ENCODE measurements at places on chromosomes 6 and 20.

DNA sequence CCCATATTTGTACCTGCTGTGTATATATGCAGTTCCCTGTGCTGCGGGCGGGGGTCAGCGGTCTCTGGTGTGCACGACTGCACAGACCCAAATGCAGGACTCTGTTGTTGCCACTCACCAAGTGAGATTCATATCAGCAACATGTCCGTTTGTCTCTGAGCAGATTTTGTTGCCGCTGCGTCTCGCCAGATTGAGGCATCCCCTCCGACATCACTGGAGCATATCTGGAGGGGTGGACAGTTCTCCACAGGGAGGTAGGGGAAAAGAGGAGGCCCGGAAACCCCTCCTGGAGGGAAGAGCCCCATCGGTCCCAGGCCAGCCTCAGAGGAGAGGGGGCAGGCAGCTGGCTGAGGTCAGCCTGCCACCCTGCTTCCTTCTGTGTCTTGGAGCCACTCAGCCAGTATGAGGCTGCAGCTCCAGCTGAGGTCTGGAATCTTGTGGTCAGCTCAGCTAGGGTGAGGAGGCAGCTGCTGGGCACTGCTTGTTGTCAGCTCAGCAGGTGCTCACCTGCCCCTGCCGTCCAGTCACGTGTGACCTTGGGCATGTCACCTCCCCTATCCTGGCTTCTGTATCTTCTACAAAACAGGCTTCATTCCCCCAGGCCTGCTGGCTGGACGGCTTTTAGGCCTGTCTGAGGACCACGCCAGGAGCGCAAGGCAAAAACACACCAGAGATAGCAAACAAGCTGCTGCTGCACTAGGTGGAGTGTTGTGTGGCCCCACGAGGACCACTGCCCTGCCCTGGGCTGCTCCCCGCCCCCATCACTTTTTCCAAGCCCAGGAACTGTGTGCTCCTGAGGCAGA is 47.1 kb downstream of the HNF4A start:
- no peak overlapping the region for H3K4me3 ChIP-seq
- no peak overlapping the region for H3K27ac ChIP-seq
- peaks cover 31% of the 10 kb centered on the region for H3K27me3 ChIP-seq
- DNase-seq = no peak

DNA sequence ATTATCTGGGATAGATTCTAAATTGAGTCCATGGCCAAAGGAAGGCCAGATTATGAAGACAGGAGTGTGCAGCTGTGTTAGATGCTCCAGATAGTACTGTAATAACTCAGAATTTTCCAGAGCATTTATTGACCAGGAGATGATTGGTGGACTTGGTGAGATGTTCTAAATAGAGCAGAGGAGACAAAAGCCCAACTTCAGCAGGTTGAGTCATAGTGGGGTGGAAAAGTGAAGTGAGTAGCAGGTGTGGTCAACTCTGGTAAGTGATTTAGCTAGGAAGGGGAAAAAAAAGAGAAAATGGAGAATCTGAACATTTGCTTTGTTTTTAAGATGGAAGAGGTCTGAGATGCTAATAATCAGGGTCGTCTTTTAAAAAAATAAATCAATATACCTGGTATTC is 227.4 kb downstream of the TMEM200A start:
- no peak overlapping the region for H3K27ac ChIP-seq
- peaks cover 6% of the 10 kb centered on the region for H3K36me3 ChIP-seq
- peak; percentile 21 for DNase-seq
- H3K4me1 ChIP-seq = peaks cover 26% of the 10 kb centered on the region
- H3K4me3 ChIP-seq = no peak overlapping the region

DNA sequence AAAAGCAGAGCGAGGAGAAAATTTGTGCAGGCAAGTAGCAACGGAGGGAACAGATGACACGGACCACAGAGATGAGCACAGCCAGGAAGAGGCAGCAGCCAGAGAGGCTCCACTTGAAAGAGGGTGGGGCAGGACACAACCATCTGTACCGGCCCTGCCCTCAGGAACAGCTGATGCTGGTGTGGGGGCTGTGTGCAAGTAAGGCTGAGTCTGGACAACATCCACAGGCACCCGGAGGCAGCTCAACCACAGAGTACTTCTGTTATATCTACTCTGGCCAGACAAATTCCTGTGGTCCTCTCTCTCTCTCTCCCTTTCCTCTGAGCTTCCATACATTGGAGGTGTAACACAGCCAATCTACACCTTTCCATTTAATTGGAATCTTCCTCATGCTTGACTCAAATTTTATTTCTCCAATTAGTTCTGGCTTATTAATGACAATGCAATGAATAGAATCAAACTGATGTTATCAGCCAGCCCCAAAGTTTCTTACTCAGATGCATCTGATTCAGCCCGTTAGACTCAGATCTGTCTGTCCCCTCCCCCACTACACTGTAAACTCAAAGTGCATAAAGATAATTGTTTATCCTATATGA is 24.9 kb downstream of the KIF13A start:
- no peak for DNase-seq
- peaks cover 6% of the 10 kb centered on the region for H3K27me3 ChIP-seq
- H3K36me3 ChIP-seq = no peaks in the 10 kb centered on the region
- peaks cover 2% of the 10 kb centered on the region for H3K4me1 ChIP-seq

- H3K4me1 ChIP-seq = no peaks in the 10 kb centered on the region
- no peaks in the 10 kb centered on the region for H3K36me3 ChIP-seq
- DNase-seq = no peak
- no peaks in the 10 kb centered on the region for H3K27me3 ChIP-seq
- H3K27ac ChIP-seq = no peak overlapping the region
- H3K4me3 ChIP-seq = no peak overlapping the region
Measured at GRCh38 chr20:10920396-10920795, 246.6 kb upstream of the JAG1 start.

DNA sequence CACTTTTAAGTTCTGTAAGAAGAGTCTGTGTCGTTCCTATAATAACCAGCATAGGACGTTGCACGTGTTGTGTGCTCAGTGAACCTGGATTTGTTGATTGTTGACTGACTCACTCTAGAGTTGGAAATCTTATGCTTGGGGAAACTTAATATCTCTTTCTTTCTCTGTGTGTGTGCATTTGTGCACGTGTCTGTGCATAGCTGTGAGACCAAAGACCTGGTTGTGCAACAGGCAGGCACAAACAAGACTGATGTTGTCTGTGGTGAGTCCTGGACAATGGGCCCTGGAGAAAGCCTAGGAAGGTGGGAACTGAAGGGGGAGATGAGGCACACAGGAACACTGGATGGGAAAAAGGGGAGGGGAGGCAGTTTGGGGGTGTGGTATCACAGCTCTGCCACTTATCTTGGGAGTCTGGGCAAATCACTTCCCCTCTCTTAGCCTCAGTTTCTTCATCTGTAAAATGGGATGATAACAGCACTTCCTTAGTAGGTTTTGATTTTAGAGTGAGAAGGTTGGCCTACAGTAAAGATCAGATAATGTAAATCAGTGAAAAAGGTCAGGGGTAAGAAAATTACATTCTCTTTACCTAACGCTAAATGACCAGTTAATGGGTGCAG is 8.4 kb downstream of the CD40 start:
- peaks cover 54% of the 10 kb centered on the region for H3K36me3 ChIP-seq
- H3K4me1 ChIP-seq = peaks cover 73% of the 10 kb centered on the region
- no peaks in the 10 kb centered on the region for H3K27me3 ChIP-seq
- peak overlapping the region; percentile 38 for H3K27ac ChIP-seq

GRCh38 chr6:167706313-167707109 is 120.2 kb upstream of the AFDN start:
- H3K27me3 ChIP-seq = peaks cover 65% of the 10 kb centered on the region
- peak overlapping the region; percentile 49 for H3K27ac ChIP-seq
- peak overlapping the region; percentile 47 for H3K4me3 ChIP-seq
- peak; percentile 65 for DNase-seq
- H3K4me1 ChIP-seq = peaks cover 23% of the 10 kb centered on the region
- H3K36me3 ChIP-seq = no peaks in the 10 kb centered on the region

DNA sequence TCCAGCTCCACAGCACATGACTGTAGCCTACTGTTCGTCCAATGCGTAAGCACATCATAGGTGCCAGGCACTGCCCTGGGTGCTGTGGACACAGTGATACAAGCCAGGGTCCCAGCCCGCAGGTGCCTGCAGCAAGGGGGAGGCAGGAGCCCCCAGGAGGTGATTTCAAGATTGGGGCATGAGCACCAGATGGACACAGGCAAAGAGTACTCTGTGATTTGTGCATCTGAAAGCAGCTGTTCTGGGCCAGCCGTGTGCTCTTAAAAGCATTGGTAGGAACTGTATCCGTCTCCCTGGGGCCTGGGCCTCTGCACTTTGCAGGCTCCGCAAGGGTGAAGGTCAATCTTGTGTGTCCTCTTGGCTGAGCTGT is 149.8 kb downstream of the SYCP2 start:
- H3K27ac ChIP-seq = no peak overlapping the region
- H3K4me1 ChIP-seq = no peaks in the 10 kb centered on the region
- no peak for DNase-seq
- H3K36me3 ChIP-seq = no peaks in the 10 kb centered on the region
- H3K27me3 ChIP-seq = peaks cover 15% of the 10 kb centered on the region
- H3K4me3 ChIP-seq = no peak overlapping the region

DNA sequence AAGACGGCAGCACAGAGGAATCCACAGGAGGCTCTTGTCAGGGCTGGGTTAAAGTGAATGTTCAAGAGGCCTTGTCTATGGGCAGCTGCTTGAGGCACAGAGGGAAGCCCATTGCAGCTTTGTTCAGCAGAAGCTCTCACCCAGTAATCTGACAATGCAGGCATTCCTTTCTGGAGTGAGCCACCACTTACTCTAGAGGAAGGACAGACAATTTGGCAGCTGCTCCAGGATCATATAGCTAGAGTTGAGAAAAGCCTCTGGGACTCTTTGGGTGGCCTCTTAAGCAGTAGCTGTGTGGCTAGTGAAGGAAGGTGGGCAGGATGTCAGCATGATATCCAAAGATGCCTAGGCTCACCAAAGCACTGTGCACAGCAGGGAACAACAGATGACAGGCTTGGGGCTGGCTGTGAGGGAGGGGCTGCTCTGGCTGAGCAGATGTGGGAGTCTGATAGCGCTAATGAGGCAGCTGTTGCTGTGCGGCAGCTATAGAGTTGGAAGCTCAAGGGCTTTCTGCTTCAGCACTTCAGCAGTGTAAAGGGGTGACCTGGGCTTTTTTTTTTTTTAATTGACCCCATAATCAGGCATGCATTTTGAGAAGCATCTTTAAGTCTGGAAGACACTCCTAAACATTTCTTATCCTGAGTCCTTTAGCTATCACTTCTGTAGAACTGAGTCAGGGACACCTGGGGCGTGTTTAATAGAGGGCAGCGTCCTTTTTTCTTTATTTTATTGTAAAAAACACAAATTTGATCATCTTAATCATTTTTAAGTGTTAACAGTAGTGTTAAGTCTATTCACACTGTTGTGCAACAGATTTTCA is 27.2 kb downstream of the CMTR1 start:
- no peak overlapping the region for H3K27ac ChIP-seq
- H3K36me3 ChIP-seq = peaks cover 50% of the 10 kb centered on the region
- no peak overlapping the region for H3K4me3 ChIP-seq
- H3K27me3 ChIP-seq = no peaks in the 10 kb centered on the region

- H3K27ac ChIP-seq = no peak overlapping the region
- DNase-seq = no peak
- H3K4me3 ChIP-seq = no peak overlapping the region
Measured at GRCh38 chr20:12413116-12413515, 495.4 kb downstream of the BTBD3 start.

- peaks cover 13% of the 10 kb centered on the region for H3K4me1 ChIP-seq
- no peak for DNase-seq
- peaks cover 28% of the 10 kb centered on the region for H3K36me3 ChIP-seq
- H3K27me3 ChIP-seq = no peaks in the 10 kb centered on the region
Measured at GRCh38 chr6:151437401-151437800, 14.5 kb downstream of the RMND1 start.

- no peak overlapping the region for H3K4me3 ChIP-seq
- no peaks in the 10 kb centered on the region for H3K4me1 ChIP-seq
Measured at GRCh38 chr20:35587436-35587835, 28.2 kb upstream of the SPAG4 start.

DNA sequence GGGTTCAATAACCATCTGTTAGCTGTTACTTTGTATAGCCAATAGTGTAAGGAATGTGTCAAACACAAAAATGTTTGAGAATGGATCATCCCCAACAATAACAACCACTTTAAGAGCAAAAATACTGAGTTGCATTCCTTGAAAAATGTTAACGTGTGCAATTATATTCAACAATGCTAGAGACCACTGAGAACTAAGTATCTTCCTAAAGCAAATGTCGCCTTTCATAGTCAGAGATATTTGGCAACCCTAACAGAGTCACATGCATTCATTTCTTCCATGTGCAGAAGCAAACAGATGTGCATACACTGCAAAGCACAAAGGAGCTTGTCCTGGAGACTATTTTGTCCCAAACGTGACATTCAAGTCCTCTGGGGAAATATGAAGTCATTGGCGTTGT is 448.6 kb downstream of the GJA1 start:
- DNase-seq = no peak
- H3K36me3 ChIP-seq = no peaks in the 10 kb centered on the region
- H3K4me1 ChIP-seq = no peaks in the 10 kb centered on the region

DNA sequence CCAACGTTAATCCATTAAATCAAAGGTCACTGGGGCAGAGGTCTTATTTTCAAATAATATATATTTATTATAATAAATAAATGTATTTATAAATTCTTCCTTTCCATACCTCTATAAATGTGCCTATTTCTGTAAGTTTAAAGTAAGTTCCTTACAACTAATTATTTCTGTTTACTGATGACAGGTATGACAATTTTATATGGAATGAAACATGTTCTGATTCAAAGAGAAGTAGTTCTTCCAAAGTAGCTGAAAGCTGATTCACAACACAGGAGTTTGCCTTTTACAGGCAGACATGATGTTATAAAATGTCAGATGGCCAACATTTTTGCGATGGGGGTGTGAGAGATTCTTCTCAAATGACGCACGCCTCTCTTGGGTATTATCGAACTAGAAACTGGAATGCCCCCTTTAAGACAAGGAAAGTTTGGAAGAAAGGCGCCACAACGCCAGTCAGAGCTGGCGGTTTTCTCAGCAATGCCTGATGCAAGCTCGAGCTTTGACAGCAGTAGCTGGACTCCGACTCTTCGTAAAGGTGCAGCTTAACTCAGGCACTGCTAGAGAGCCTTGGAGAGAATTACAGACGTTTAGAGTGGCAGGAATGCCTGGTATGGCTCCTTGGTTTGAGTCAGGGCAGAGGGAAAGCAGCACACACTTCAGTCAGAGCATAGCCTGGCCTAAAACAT is 92.1 kb downstream of the FOXC1 start:
- H3K4me3 ChIP-seq = no peak overlapping the region
- no peak overlapping the region for H3K27ac ChIP-seq

- DNase-seq = peak; percentile 66
- peaks cover 29% of the 10 kb centered on the region for H3K4me1 ChIP-seq
- H3K4me3 ChIP-seq = peak overlapping the region; percentile 66
- H3K27ac ChIP-seq = peak overlapping the region; percentile 97
Measured at GRCh38 chr20:53949319-53949839, 121.0 kb downstream of the BCAS1 start.

GRCh38 chr6:117329926-117330325 is 64.6 kb downstream of the VGLL2 start:
- H3K27me3 ChIP-seq = peaks cover 17% of the 10 kb centered on the region
- no peaks in the 10 kb centered on the region for H3K36me3 ChIP-seq
- no peaks in the 10 kb centered on the region for H3K4me1 ChIP-seq
- H3K4me3 ChIP-seq = no peak overlapping the region
- DNase-seq = no peak

- no peak for DNase-seq
- no peak overlapping the region for H3K27ac ChIP-seq
- peaks cover 14% of the 10 kb centered on the region for H3K27me3 ChIP-seq
- H3K4me1 ChIP-seq = peaks cover 1% of the 10 kb centered on the region
- H3K4me3 ChIP-seq = no peak overlapping the region
- H3K36me3 ChIP-seq = no peaks in the 10 kb centered on the region
Measured at GRCh38 chr20:23752019-23752418, 1.3 kb upstream of the CST1 start.

- H3K27ac ChIP-seq = no peak overlapping the region
- no peak overlapping the region for H3K4me3 ChIP-seq
- H3K4me1 ChIP-seq = no peaks in the 10 kb centered on the region
- H3K36me3 ChIP-seq = no peaks in the 10 kb centered on the region
- H3K27me3 ChIP-seq = no peaks in the 10 kb centered on the region
Measured at GRCh38 chr6:121800047-121800446, 364.6 kb downstream of the GJA1 start.
